ENCODE measurements at places on chromosomes 3 and 15.

- DNase-seq, result peak; percentile 64
These were observed 617.5 kb downstream of the ZPLD1 start for GRCh38 chr3:103052236-103052830.

DNA sequence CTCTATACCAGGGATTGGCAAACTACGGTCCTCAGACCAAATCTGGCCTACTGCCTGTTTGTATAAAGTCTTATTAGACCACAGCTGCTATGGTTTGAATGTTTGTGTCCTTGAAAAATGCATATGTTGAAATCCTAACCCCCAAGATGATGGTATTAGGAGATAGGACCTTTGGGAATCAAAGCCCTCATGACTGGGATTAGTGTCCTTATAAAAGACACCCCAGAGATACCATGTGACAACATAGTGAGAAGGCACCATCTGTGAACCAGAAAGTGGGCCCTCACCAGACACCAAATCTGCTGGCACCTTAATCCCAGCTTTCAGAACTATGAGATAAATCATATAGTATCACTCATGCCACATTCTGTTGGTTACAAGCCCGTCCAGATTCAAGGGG lies 7.4 kb downstream of the HMCES start:
- no peak for DNase-seq

DNA sequence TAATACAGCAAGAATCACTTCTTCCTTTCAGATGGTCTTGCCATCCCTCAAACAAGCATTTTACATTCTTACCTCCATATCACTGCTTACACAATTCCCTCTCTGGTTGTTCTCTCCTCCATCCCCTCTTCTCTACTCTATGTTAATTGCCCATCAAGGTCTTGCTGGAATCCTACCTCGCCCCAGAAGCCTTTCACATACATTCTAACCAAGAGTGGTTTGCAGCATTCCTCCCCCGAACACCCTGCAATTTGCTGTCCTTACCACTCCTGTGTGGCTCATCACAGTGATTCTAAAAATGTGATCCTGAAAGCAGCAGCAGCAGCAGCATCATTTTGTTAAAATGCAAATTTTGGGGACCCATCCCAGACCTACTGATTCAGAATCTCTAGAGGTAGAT lies 30.6 kb downstream of the TNIK start:
- DNase-seq, result no peak

DNA sequence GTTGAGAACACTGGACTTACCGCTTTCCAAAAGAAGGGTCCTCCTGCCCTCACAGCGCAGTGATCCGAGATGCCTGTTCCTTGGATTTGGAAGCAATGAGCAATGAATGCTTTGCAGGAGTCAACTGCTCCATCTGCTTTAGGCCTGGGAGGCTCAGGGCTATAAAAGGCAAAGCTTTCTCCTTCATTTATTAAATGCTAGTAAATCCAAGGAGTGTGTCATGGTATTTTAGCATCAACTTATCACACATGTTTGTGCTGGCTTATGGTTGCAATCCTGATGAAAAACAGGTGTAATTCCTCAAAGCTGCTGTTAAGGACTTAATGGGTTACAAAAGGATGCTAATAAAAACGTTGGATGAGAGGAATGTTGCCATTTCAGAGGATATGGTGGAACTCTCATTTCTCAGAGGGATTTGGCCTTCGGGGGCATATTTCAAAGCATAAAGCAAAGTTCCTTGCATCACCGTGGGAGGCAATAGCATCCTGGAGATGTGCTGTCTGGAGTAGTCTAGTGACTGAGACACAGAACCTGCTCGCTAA lies 158.5 kb upstream of the TPM1 start:
- no peak for DNase-seq

DNA sequence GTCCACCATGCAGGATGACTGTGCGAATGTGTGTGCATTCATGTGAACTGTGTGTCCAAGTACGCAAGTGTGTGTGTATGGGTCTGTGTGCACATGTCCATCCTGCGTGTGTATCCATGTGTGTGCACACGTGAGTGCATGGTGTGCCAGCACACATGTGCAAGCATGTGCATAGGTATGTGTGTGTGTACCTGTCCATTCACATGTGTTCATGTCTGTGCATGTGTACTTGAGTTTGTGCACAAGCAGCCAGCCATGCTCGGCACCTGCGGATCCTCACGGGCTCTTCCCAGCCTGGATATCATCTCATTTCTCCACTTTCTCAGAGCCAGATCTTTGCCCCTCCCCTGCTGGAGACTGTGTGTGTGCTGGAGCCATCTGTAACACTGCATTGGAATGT lies 18.7 kb upstream of the PLXNA1 start:
- no peak for DNase-seq

DNA sequence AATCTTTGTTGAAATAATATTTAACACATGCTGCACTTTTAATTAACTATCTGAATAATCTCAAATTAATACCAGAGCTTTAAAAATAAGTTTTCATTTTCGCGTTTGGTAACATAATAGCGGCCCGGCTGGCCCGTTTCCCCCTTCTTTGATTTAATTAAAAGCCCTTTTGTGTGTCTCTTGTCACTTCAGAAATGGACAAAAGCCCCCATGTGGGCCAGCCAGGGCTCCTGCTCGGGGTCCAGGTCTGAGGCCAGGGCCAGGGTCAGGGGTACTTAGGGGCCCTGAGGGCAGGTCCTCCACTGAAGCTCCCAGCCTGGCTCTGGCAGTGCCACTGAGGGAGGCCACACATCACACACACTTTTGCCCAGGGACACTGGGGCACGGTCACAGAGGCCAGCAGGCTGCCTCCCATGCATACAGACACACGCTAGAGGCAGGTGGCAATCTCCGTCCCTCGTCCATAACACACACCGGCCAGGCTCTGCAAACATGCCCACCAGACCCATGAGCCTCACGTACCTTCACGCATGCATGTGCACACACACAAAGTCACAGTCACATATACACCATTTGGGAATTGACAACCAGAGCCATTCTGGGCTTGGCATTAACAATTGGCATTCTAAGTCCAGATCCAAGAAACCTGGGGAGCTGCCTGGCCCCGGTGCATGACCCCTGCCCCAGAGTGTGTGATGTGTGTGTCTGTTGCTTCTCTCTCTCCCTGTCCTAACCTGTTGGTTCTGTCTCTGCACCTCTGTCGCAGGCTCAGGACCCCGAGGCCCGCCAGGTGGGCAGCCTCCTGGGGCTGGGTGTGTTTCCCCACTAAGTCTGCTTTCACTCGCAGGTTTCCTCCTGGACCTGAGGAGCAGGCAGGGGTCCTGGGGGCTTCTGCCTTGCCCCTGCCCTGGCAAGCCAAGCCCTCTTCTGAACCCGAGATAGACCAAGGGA lies 38.5 kb downstream of the DNAJB8 start:
- DNase-seq, result no peak

DNA sequence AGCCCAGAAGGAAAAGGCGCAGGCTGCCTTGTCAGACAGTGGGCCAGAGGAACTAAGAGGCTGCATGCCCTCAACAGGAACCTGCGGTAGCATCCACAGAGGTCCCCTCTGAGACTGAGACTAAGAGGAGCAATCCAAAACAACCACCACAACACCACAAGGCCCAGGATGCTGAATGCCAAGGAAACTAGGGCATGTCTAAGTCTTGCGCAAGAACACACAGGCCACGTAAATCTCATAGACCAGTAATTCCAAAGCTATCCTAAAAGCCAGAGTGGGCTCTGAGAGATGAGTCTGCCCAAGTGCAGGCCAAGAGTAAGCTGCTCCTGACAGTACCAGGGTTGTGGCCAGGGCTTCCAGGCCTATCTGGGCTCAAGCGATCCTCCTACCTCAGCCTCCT lies 12.9 kb downstream of the MON1A start:
- no peak for DNase-seq

GRCh38 chr3:159817126-159817525 lies 171.5 kb upstream of the IL12A start:
- DNase-seq, result no peak

- no peak for DNase-seq
These were observed 537.7 kb upstream of the MDFIC2 start for GRCh38 chr3:70849911-70850699.

GRCh38 chr3:113103588-113103987 lies 107.8 kb upstream of the BOC start:
- DNase-seq, result no peak
